ENCODE measurements at places on chromosomes 3 and 15. TPM values are rescaled to one million over a fixed set of nuclear protein-coding genes. Genes with fewer than 3 reads are reported as not detected.

The UQCC5 gene
- 71.0 TPM for total RNA-seq

The MAGEL2 gene
- not detected for total RNA-seq

DNA sequence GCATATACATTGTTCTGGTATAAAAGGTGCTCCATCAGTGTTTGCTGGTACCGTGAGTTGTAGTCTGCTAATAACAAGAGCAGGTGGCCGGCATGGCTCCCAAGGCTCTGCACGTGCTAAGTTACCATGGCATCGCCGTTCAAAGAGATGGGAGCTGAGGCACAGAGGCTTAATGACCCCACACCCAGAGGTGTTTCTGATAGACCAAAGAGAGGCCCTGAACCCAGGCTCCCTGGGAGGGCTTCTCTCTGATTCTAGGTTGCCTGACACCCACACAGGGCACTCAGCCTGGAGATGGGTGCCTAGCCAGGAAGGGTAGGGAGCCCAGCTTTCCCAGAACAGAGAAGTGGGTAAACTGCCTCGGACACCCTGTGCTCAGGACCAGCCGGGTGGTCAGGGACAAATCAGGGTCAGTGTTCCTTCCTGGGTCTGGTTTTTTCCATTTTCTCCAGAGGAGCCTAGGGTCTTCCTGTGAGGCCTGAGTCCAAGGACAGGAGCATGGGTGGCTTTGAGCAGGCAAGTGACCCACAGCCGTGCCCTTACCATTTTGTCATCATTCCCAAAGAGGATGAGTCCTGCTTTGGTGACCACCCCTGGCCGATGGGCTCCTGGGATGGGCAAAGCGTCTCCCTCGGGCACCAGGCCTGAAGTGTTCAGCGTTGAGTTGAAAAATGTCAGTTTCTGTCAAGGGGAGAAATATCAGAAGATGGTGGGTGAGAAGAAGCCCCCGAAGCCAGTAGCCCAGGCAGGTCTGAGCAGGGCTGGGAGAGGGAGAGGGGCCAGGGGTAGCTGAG lies 27.3 kb downstream of the ALDH1L1 start:
- H3K4me1 ChIP-seq = no peaks in the 10 kb centered on the region
- no peak for DNase-seq
- no peak overlapping the region for H3K4me3 ChIP-seq

GRCh38 chr3:33044676-33045075 lies 52.3 kb downstream of the GLB1 start:
- no peaks in the 10 kb centered on the region for H3K27me3 ChIP-seq
- H3K27ac ChIP-seq = no peak overlapping the region
- DNase-seq = no peak
- no peaks in the 10 kb centered on the region for H3K4me1 ChIP-seq
- H3K4me3 ChIP-seq = no peak overlapping the region
- H3K36me3 ChIP-seq = peaks cover 36% of the 10 kb centered on the region

DNA sequence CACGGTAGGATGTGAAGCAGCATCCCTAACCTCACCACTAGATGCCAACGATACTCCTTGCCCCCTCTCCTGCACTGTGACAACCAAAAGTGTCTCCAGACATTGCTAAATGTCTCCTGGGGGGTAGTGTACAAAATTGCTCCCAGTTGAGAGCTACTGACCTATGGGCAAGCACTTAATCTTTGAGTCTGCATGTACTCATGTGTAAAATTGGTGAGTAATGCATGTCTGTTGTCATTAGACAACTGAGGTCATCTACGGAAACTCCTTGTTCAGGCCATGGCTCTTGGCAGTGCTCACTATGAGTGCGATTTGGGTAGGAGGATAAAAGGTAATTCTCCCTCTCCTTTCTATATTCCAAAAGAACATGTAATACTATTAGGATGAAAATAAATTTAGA lies 29.2 kb downstream of the PDHB start:
- no peak overlapping the region for H3K27ac ChIP-seq
- no peak for DNase-seq
- H3K27me3 ChIP-seq = no peaks in the 10 kb centered on the region
- peaks cover 6% of the 10 kb centered on the region for H3K4me1 ChIP-seq
- H3K4me3 ChIP-seq = no peak overlapping the region

DNA sequence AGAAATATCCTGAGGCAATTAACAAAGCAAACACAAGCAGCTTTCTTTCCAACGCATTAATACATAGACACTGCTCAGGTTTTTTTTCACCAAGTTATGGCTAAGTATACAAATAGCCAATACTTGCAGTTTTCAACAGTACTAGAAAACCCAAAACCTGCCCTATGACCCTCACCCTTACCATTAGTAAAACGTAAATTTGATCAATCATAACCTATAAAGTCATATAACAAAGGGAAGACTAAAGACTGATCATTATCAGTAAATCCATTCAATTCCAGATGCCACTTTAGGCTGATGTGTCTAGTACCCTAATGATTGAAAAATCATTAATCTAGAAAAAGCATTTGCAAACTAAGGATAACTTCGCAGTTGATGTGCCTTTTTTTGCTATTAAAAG lies 3.2 kb downstream of the SERP1 start:
- no peaks in the 10 kb centered on the region for H3K27me3 ChIP-seq
- no peak overlapping the region for H3K27ac ChIP-seq
- H3K36me3 ChIP-seq = peaks cover 15% of the 10 kb centered on the region

The HCN4 gene
- 6.1 TPM for total RNA-seq

The VWA5B2 gene
- not detected for total RNA-seq

DNA sequence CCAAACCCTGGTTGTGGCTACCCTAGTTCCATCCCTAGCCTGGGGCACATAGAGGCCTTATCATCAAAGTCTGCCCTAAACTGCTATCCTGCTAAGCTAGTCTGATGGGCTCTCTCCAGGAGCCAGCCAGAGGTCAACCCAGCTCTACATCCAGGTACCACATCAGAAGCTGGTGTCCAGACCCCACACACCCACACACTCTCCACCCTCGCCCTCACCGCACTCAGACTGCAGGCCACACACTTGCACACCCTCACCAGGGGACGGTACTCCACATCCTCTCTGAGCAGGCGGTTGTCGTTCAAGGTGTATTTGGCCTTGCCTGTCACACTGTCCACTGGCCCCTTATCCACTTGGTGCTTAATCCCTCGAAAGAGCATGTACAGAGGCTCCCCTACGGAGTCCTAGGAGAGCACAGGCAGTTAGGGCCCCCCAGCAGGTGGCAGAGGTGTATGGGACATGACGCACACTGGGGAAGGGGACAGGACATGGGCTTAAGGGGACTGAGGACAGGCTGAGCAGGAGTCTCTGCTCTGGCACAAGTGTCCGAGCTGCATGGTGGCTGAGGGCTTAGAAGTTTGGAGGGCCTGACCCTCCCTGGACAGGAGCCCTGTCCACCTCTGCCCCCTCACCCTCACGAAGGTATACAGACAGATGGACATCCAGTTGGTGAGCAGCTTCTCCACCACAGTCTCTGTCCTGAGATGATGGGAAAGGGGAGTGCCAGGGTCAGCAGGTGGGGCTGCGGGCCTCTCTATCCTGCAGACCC lies 18.1 kb downstream of the PLXNB1 start:
- no peak overlapping the region for H3K4me3 ChIP-seq
- peaks cover 80% of the 10 kb centered on the region for H3K36me3 ChIP-seq
- H3K4me1 ChIP-seq = no peaks in the 10 kb centered on the region
- no peaks in the 10 kb centered on the region for H3K27me3 ChIP-seq
- no peak overlapping the region for H3K27ac ChIP-seq

The SCAANT1 gene
- total RNA-seq = not detected

DNA sequence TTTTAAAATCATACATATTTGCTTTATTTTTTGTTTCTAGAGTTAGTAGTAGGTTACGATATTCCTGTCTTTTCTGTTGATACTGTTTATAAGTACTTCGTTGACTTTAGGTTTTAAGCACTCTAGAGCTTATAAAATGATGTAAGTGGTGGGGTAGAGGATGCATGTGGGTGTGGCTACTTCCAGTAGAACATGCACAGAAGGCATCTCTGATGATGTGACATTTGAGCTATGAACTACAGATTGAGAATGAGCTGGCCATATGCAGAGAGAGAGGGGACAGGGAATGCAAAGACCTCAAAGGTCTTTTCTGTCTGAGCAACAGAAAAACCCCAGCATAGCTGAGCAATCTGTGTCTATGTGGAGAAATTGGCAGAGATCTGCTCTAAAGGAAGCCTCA lies 233.9 kb upstream of the STAC start:
- H3K36me3 ChIP-seq = no peaks in the 10 kb centered on the region
- no peak for DNase-seq
- H3K27me3 ChIP-seq = no peaks in the 10 kb centered on the region
- no peaks in the 10 kb centered on the region for H3K4me1 ChIP-seq

DNA sequence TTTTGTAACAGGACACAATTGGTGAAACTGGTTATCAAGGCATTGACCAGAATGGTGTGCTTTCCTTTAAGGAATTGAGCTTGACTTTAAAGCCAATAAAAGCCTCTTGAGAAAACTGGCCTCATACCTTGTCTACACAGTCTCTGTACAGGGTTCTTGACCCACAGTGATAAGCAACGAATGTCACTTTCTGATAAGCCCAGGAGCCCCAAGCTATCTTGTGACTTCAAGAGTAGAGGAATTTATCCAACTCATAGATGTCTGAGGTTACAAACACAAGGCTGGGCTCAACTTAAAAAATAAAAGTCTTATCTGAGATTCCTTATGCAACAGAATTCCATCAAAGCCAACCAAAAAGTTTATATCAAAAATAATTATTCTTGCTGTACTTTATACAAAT lies 212.1 kb downstream of the GBE1 start:
- no peak overlapping the region for H3K27ac ChIP-seq
- peaks cover 4% of the 10 kb centered on the region for H3K36me3 ChIP-seq
- DNase-seq = no peak
- H3K4me1 ChIP-seq = peaks cover 6% of the 10 kb centered on the region
- no peaks in the 10 kb centered on the region for H3K27me3 ChIP-seq

The CHRM5 gene
- total RNA-seq = not detected

DNA sequence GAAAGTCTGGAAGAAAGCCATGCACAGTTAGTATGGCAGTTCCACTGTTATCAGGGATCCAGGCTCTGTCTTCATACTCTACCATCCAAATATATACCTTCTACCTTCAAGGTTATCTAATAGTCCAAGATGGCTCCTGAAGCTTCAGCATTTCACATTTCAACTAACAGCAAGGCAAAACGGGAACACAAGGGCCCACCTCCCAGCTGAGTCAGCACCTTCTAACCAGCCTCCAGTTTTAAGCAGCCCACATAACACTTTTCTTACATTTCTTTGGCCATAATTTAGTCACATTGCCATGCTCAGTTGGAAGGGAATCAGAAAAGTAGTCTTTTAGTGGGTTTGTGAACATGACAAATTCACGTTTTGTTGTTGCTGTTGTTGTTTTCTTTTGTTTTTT lies 15.4 kb upstream of the MSL2 start:
- no peaks in the 10 kb centered on the region for H3K27me3 ChIP-seq
- H3K4me1 ChIP-seq = no peaks in the 10 kb centered on the region
- no peak overlapping the region for H3K27ac ChIP-seq
- H3K4me3 ChIP-seq = no peak overlapping the region
- no peaks in the 10 kb centered on the region for H3K36me3 ChIP-seq

The SLC28A2 gene
- total RNA-seq = not detected

DNA sequence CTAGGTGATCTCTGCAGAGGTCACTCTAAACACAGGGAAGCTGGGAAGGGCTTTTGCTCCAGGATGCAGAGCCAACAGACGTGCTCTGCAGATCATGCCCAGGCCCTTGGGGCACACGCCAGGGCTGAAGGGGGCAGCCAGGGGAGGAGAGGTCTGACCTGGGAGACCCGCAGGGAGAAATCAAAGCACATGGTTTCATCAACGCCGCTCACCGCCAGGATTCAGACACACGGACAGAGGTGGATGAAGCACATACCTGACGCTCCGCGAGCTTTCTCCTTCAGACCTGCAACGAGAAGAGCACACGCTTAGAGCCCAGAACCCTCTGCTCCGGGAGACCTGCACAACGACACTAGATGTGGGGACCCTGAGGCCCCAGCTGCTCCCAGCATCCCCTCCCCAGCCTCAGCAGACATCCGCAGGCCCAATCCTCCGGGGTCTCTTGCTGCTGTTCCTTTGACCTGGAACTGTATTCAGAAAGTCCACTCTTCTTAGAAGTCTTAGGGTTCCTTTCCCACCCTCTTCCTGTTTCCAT lies 90.7 kb upstream of the IQSEC1 start:
- H3K27ac ChIP-seq = no peak overlapping the region
- H3K4me1 ChIP-seq = no peaks in the 10 kb centered on the region
- no peaks in the 10 kb centered on the region for H3K36me3 ChIP-seq
- H3K27me3 ChIP-seq = no peaks in the 10 kb centered on the region
- H3K4me3 ChIP-seq = no peak overlapping the region

DNA sequence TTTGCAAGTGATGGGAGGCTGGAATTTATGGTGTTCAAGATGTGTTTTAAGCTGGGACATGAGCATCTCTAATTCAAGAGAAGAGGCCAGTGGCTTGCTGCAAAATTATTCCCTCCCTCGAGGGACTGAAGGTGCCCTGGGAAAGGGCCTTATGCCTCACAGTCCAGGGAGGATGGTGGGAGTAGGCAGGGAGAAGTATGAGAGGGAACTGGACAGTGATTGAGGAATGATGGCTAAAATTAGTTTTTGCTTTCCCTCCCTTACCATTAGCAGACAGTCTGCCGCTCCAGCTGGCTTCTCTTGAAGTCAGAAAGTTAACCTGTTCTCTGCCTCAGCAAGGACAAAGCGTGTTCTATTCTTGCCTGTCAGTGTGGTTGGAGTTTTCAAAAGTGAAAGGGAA lies 139.8 kb upstream of the SEMA6D start:
- H3K27me3 ChIP-seq = no peaks in the 10 kb centered on the region
- no peaks in the 10 kb centered on the region for H3K36me3 ChIP-seq
- H3K4me3 ChIP-seq = no peak overlapping the region
- no peak overlapping the region for H3K27ac ChIP-seq
- H3K4me1 ChIP-seq = no peaks in the 10 kb centered on the region
- no peak for DNase-seq
